Stimulated activated memory B cell treated with anti-CD40 and anti-IgM and Interleukin-4, amounts not matched to agents 10 μg/mL and 1 μg/mL and 100 μg/mL, for 72 hours (primary cell): ENCODE measurements at places on chromosomes 1 and 21.

DNA sequence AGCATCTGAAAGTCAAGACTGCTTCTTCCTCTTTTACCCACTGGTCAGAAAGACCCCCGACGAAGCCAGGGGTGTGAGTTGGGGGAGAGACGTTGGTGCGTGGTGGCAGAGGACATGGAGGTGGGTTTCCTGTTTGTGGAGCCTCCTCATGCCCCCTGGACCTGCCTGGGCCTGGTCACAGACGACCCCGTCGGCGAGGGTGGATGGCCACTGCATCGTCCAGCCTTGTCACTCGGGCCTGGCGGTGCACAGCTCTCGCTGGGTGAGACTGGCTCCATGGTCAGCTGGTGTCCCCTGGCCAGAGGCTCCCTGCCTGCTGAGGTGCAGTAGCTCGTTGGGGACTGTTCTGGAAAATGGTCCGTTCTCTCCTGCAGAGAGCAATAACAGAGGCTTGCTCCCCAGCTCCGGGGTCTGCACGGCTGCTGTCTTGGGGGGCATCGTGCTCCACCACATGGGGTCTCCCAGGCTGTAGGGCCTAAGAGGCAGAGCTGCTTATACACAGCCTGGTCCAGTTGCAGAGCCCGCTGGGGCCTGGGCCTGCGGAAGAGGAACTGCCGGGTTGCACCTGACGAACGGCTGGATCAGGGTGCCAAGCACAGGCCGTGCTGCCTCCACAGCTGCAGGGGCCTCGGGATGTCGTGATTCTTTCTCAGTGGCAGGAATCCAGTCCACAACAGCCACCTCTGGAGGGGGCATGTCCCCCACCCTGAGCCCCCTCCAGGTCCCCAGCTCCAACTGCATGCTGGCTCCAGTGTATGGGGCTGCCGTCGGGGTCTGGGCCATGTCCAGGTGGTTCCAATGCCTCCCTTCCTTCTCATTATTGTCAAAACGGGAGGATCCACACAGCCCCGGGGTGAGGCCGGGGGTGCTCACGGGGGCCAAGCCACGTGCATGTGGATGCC lies 18.0 kb upstream of the ACTRT2 start:
- no peak for ATAC-seq

- no peak for ATAC-seq
These were observed 12.7 kb upstream of the IKBKE start for GRCh38 chr1:206457408-206458120.

DNA sequence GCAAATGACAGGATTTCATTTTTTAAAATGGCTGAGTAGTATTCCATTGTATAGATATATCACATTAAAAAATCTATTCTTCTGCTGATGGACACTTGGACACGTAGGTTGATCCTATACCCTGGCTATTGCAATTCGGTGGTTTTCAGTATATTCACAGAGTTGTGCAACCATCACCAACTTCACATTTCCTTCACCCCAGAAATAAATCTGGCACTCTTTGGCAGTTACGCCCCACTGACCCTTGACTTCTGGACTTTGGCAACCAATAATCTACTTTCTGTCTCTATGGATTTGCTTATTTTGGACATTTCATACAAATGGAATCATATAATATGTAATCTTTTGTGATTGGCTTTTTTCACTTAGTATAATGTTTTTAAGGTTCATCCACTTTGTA lies 35.9 kb downstream of the MAP3K7CL start:
- no peak for ATAC-seq

- no peak for ATAC-seq
These were observed 4.2 kb upstream of the KLHDC8A start for GRCh38 chr1:205360891-205361290.

DNA sequence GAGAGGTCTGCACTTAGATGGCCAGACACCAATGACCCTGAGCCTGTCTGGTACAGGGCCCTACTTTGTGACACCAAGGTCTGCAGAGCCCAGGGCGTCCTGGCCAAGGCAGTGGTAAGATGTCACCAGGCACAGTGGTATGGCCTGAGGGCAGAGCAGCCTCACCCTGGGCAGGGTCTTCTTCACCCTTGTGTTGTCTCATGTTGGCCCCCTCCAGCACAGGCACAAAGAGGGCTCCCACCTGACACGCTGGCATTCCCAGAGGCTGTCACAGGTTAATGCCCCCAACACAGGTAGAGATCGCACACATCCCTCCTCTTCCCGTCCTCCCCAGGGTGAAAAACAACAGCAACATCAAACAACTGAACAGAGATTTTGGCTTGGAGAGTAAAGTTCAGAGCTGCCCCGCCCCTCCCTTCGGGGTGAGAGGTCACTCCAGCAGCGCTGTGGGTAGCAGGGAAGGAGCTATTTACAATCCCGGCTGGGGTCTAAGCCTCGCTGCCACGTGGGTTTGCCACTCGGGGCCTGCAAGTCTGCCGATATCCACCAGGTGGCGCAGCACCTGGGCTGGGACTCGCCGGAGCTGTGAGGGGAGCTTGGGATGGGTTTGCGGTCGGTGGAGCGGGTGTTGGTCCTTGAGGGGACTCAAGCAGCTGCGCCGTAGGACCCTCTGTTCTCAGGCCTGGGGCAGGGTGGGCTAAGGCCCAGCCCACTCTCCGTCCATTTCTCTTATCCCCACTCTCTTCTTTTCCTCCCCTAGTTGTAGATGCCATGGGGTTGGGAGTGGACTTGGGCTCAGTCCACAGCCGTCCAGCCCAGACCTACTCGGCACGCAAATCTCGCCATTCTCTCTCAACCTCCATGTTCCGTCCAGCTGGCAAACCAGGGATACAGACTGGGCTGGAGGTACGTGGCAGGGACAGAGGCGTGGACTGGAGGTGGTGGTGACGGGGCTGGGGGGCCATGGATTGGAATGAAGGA lies 12.7 kb downstream of the EFNA3 start:
- peak; percentile 75 for ATAC-seq

DNA sequence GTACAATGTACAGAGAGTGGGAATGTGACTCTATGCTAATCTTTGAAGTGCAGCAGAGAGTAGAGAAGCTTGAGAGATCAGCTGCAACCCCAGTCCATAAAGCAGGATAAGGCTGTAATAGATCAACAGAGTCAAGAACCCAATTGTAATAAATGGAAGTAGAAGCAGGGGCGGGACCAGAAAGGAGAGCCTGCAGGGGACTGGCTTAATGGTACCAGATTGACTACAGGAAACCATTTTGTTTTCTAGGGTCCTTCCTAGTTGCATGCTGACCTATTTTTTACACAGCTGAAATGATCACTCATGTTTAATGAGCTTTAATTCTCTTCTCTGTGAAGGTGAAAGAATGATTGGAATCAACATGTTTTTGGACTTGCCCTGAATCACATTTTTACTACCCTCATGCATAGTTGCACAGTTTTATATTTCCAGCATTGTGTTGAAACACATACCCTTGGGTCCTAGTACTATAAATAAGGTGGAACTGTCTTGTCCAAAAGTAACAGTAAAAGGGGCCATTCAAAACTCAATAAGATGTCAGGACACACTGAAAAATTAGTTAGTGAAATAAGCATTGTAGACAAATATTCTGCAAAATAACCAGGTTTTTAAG lies 69.8 kb downstream of the GPR88 start:
- ATAC-seq, result no peak

DNA sequence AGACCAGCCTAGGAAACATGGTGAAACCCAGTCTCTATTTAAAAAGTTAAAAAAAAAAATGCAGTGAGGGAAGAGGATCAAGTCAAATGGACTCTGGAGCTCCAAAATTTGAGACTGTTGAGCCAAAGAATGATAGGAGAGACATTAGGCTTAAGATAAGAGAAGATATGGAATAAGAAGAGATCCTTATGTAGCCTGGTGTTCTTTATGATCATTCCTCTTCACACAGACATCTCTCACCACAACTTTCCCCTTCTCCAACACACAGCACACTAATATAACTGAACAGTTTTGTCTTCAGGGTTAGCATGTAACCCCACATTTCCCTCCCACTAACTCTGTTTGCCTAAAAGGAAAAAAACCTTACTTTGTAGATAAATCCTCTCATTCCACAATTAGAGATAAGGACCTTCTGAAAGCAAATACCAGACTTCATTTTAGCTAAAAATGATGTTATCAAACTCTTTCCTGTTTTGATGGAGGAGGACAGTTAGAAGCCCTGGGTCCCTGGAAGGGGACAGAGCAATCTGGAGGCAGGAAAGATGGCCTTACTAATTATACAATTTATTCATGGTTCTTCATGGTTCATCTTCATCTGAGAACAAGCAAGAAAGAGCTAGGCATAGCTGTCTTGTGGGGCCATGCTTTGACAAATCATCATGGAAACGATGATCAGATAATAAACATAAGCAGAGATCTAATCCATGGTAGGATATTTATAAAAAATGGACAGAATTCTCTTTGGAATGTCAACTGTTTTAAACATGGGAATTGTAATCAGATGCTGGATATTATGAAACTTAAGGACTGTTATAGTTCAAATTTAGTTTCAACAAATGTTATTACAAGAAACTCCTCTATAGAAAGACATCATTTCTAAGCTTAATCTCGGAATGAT lies 96.7 kb upstream of the S1PR1 start:
- no peak for ATAC-seq

GRCh38 chr1:28306301-28306949 lies 22.4 kb upstream of the MED18 start:
- ATAC-seq, result no peak

DNA sequence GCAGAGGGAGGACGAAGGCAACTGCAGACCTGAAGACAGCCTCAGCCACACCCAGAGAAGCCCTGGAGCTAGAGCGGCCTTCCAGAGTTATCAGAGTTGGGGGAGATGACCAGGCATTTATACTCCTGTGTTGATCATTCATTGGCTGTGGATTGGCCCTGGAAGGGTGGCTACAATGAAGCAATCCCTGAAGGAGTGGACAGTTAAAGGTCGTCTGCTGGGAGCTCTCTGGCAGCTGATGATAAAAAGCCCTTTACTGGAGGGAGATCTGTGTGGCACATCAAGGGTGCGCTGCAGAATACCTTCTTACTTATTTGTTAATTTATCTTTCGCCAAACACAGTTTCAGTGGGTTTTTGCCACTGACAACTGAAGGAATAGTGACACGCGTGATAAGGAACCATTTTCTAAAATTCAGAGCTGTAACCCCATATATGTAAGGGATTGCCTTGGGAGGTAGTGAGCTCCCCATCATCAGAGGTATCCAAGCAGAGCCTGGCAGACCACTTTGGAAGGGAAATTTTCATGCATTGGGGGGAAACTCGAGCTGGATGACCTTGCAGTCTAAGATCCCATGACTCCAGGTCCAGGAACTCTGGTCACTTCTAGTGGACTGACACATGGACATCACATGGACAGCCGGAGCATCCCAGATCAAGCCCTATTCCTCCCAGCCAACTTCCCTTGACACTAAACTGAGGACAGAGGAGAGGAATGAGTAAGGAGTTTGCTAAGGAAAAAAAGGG lies 126.4 kb upstream of the GADD45A start:
- ATAC-seq, result no peak

GRCh38 chr1:21322681-21323016 lies 32.4 kb upstream of the ECE1 start:
- ATAC-seq, result no peak

GRCh38 chr1:199665371-199665770 lies 362.1 kb upstream of the NR5A2 start:
- ATAC-seq, result no peak
